ENCODE measurements at places on chromosomes 16 and 17.

GRCh38 chr17:61799812-61800484 lies 63.4 kb downstream of the BRIP1 start:
- DNase-seq = no peak

GRCh38 chr16:61968242-61969076 lies 67.8 kb downstream of the CDH8 start:
- no peak for DNase-seq

GRCh38 chr16:2912330-2913199 lies 834 bp downstream of the FLYWCH1 start:
- peak; percentile 58 for DNase-seq

- DNase-seq = no peak
Measured at GRCh38 chr17:41705271-41705991, 6.7 kb upstream of the GAST start.

GRCh38 chr17:72988451-72988850 lies 104.0 kb downstream of the SLC39A11 start:
- no peak for DNase-seq

- DNase-seq = no peak
Measured at GRCh38 chr17:42423766-42424165, 710 bp upstream of the CAVIN1 start.

DNA sequence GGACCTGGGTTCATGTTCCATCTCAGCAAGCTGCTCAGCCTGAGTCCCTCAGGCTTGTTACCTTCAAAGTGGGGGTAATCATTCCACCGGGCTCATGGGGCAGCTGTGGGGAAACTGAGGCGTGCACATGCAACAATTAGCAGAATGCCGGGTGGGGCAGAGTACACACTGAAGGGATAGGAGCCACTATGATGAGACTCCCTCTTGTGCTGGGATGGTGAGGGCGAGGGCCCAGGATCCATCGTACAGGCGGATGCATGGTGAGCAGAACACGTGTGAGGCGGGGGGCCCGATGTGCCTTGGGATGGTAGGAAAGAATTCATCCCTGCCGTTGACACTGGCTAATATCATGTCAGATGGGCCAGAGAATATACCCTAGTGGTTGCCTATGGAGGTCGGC lies 25.5 kb upstream of the MAP3K14 start:
- peak; percentile 8 for DNase-seq

DNA sequence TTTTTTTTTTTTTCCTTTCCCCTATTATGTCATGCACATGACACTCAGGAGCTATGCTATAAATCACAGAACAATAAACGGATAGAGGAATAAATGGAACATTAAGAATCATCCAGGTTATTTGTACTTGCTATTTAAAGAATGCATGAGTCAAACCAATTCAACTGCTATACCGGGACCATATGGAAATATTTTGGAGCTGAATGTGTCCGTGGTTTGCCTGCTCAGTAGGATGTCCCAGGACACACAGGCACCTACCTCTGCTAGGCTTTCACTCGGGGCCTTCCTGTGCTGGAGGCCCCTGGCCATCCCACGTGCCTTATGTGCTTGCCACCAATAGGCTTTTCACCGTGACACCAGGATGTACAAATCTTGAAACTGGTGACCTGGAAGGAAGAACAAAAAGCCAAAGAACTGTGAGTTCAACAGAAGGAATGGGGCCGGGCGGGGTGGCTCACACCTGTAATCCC lies 15.3 kb upstream of the SEC14L1 start:
- no peak for DNase-seq

DNA sequence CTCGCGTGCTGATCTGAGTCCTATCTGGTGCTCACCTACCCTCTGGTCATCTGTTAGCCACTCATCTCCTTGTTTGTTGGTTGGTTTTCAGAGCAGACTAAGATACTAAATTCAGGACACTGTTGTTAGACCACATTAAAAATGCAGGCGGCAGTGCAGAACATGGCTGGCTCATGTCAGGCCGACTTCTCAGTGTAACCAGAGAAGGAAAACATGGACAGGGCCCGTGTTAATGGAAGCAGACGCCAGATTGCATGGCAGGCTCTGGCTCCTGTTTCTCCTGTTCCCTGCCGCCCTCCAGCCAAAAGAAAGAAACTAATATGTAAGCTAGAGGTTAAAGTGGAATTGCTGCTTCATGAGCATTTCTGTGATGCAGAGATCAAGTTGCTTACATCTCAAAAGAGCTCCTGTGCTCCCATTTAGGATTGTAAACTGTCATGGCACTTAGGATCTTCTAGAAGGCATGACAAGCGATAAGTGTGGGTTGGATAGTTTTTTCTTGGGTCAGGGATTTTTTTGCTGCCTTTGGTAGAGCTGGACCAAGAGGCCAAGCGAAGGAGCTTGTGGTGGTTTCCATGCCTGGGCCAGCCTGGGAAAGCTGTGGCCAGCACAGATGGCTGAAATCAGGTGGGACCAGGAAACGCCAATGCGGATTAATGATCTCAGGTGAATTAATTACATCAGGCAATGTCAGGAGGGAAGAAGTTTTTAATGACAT lies 56.1 kb downstream of the YPEL2 start:
- no peak for DNase-seq

DNA sequence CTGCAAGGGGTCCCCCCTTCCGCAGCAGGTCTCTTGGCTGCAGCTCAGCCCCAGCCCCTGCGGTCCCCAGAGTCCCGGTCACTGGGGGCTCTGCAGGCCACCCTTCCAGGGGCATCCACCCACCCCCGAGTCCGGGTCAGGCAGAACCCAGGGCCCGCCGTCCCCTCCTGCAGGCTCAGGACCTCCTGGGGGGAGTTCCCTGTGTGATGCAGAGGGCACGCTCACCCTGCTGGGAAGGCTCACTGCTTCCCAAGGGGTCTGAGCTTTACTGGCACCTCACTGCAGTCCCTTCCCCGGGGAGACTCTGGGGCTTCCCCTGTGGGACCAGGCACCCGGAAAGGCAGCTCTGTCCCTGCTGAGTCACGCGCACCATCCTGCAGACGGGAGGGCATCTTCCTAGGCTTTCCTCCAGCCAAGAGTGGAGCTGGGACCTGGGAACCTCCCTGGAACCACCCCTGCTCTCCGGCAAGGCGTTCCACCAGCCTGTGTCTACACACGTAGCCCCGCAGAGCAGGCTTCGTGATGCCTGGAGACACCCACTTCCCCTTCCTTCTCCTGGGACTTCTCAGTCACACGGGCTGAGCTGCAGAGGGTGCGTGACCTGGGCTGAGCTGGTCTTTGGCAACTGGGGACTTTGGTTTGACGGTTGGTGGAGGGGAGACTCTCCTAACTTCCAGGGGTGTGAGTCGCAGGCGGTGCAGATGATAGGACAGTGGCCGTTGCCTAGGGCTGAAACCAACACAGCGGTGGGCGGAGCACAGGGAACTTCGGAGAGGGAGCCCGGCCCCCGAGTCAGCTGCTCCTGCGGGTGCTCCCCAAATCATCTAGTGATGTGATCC lies 23.4 kb downstream of the SLC25A10 start:
- DNase-seq = no peak

DNA sequence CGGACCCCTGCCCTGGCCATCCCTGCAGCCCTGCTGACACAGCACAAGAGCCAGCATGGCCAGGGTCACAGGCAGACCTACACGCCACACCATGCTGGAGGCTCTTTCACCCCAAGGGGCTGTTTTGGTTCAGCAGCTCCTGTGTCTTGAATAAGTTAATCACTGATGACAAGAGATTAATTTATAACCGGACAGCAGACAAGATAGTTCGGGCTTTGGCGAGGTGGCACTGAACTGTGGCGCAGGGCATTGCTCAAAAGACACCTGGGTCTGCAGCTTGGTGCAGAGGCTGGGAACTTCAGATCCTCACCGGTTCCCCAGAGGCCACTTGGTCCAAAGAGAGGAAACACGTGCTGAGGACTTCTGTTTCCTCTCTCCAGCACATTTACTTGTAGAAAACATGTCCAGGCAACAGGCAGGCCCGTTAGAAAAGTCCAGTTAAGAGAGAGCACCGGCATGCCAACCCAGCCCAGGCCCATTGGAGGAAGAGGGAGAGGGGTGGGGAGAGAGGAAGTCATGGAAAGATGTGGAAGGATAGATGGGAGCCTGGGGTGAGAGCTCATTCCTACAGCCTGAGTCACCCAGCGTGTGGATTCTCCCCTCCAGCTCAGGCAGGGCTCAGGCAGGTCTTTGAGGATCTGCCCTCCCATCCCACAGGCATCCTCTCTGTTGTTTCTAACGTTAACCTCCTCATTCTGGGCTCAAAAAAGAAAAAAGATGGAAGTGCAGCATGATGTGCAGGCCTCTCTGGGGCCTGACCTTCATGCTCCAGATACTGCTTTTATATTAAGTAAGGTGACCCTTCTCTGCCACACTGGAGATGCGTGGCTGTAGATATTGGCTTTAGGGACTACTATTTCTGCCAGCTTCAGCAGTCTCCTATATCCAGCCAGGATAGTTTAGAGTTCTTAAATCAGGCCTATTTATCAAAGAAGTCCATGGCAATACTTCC lies 80.0 kb upstream of the HNF1B start:
- no peak for DNase-seq

- DNase-seq = no peak
Measured at GRCh38 chr16:83409347-83409746, 398.4 kb upstream of the HSBP1 start.

DNA sequence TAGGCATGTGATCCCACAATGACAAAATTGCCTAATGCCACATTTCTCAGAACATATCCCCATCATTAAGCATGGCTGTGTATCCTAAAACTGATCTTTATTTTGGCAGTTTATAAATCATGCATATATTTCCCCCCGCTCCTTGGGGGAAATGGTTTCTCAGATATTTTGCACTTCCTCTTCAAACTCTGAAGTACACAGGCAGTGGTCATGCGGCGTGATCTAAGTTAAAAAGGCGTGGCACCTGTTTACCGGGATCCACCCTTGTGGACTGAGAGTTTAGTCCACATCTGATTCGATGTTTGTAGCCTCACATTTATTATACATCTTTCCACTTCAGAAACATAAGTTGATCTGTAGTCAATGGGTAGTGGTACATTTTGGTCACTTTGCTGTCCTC lies 51.4 kb downstream of the USP10 start:
- no peak for DNase-seq

GRCh38 chr16:3035289-3035971 lies 1.3 kb downstream of the BICDL2 start:
- no peak for DNase-seq

- peak; percentile 28 for DNase-seq
Measured at GRCh38 chr16:54284931-54285413, 1.6 kb downstream of the IRX3 start.

- DNase-seq = no peak
Measured at GRCh38 chr16:19694989-19695388, 23.0 kb downstream of the KNOP1 start.

GRCh38 chr17:61848896-61849295 lies 14.4 kb downstream of the BRIP1 start:
- DNase-seq = no peak

- DNase-seq = peak; percentile 1
Measured at GRCh38 chr17:77726549-77727006, 231.9 kb upstream of the TNRC6C start.

- no peak for DNase-seq
Measured at GRCh38 chr17:68790931-68791330, 164.3 kb downstream of the ABCA8 start.
